ENCODE measurements at places on chromosomes 7 and 10.

GRCh38 chr10:85187047-85187446, 858.7 kb downstream of the CCSER2 start:
- DNase-seq = no peak

GRCh38 chr10:13848520-13849445, 262.0 kb downstream of the PRPF18 start:
- no peak for DNase-seq

- no peak for DNase-seq
Observed at GRCh38 chr10:58590924-58591323, 78.3 kb downstream of the BICC1 start.

DNA sequence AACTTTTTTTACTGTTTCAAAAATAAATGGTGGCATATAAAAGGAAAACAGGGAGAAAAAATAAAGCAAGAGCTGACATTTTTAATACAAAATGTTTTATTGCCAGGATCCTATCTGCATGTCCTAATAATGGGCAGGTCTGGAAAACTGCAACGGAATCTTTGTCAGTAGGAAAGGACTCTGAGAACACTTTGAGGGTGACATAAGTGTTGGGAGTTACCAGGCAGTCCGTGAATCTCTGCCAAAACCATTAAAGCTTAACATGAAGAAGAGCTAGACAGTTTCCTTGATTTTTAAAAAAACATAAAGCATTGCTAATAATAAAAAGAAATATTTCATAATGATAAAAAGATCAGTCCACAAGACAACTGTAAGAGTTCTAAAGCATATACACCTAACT, 80.7 kb downstream of the AGMO start:
- DNase-seq = no peak

- no peak for DNase-seq
Observed at GRCh38 chr7:84258628-84259027, 64.0 kb upstream of the SEMA3A start.

- no peak for DNase-seq
Observed at GRCh38 chr10:121222842-121223241, 371.7 kb downstream of the WDR11 start.

DNA sequence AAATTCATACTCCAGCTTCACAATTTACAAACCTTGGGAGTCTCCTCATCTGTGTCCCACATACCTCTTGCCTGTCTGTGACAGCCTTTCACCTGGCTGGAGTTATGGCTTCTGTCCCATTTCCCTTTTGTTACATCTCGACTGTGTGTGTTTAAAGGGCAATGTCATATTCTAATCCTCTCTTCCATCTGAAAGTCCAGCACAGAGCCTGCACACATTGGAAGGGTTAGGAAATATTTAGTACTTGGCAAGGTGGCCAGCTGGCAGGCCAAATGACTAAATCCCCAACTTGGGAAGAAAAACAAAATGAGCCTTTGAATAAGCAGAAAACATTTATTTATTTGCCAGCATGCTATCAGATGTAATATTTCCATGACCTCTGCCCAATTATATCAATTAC, 120.1 kb upstream of the STK17A start:
- no peak for DNase-seq

- no peak for DNase-seq
Observed at GRCh38 chr10:48946332-48946731, 6.7 kb upstream of the LRRC18 start.

Data from NCI-H187 (cell line).